ENCODE measurements at places on chromosomes 5 and 9.

- no peak for DNase-seq
Observed at GRCh38 chr5:75059912-75060545, 7.7 kb upstream of the GCNT4 start.

DNA sequence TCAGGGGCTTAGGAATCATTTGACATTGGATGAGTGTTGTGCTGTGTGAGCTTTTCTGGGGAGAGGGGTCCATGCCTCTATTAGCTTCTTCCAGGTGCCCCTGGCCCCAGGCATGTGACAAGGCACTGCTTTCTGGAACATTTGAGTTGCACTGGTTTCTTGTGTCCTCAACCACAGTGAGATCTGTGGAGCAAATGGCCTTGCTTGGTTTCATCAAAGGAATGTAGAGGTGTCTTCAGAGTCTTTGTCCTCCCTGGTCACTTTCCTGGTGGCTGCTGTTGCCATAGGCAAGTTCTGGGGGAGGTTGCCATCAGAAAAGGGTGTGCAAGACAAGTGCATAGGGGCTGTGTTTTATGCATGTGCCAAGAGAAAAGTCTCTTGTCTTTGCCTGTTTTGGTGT lies 157.5 kb downstream of the MACROH2A1 start:
- DNase-seq, result no peak

GRCh38 chr5:139593716-139594319 lies 32.7 kb downstream of the UBE2D2 start:
- DNase-seq, result no peak

GRCh38 chr9:130946766-130947617 lies 7.9 kb upstream of the FIBCD1 start:
- no peak for DNase-seq

All from HEK293T (cell line).